HepG2 (cell line): ENCODE measurements at places on chromosomes 1 and 21. TPM values are rescaled to one million over a fixed set of nuclear protein-coding genes. Genes with fewer than 3 reads are reported as not detected.

DNA sequence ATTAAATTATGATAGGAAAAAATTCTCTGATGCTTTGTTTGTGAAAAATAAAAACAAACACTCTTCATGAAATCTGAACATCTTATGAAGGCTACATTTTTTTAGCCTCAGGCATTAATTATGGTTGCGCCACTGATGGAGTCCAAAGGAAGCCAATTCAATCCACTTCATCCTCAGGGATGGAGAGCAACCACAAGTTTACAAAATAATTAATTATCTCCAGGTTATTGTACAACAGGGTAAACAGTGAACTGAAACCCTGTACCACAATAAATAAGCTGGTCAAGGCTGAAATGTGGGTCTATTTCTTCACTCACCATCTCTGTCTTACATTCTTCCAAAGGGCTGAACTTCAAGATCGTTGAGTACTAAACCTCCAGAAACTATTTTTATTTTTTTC is 49.2 kb downstream of the MRPL39 start:
- H3K4me3 ChIP-seq: no peak overlapping the region
- H3K4me1 ChIP-seq: peaks cover 27% of the 10 kb centered on the region

- no peak overlapping the region for H3K4me3 ChIP-seq
- H3K27ac ChIP-seq: no peak overlapping the region
- no peaks in the 10 kb centered on the region for H3K36me3 ChIP-seq
- H3K4me1 ChIP-seq: no peaks in the 10 kb centered on the region
- H3K27me3 ChIP-seq: peaks cover 7% of the 10 kb centered on the region; the same call in 1 of the 3 replicates
- no peak for DNase-seq
Measured at GRCh38 chr1:182682898-182683501, 1.4 kb downstream of the RGS8 start.

DRAM2 gene
- 22.9 and 33.2 TPM in 2 replicates for total RNA-seq

DNA sequence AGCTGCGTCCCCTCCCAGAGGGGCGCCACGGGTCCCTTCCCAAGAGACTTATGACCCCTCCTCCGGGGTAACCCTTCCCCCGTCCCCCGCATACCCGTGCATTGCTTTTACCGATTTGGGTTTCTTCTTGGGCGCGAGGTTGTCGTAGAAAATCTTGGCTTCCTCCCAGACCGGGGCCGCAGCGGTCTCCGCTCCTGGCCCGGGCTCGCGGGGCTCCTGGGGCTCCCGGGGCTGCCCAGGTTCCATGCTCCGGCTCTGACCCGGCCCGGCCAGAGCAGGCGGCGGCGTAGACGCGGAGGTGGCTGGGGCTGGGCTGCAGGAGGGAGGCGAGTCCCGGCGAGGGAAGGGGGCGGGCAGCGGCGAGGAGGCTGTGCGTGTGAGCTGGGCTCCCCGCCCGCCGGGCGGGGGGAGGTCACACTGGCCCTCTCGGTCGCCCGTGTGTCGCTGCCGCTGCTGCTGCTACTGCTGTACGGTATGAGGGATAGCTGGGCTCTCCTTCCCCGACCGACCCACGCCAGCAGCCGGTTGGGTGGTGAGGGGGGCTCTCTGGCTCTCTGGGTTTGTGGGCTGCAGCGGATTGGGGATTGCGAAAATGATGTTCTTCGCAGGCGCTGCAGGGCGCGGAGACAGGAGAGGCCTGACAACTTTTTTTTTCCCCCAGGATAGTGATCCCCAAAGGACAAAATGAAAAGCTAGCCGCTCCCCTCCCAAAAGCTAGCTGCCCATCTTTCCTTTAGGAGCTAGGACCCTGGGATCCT is at the start of gene NT5C1A:
Gene NT5C1A, minus strand, starts transcription at position 315 of the 758 bp plus-strand sequence. Its CDS starts 69 bp downstream, at position 246.
- H3K27me3 ChIP-seq: peaks cover 51% of the 10 kb centered on the region; the same call in 2 of the 3 replicates
- peak within 1 kb of the TSS; percentile 24; the same call in 1 of the 2 replicates for H3K4me3 ChIP-seq
- H3K27ac ChIP-seq: no peak within 1 kb of the TSS
- no peak for DNase-seq

DNA sequence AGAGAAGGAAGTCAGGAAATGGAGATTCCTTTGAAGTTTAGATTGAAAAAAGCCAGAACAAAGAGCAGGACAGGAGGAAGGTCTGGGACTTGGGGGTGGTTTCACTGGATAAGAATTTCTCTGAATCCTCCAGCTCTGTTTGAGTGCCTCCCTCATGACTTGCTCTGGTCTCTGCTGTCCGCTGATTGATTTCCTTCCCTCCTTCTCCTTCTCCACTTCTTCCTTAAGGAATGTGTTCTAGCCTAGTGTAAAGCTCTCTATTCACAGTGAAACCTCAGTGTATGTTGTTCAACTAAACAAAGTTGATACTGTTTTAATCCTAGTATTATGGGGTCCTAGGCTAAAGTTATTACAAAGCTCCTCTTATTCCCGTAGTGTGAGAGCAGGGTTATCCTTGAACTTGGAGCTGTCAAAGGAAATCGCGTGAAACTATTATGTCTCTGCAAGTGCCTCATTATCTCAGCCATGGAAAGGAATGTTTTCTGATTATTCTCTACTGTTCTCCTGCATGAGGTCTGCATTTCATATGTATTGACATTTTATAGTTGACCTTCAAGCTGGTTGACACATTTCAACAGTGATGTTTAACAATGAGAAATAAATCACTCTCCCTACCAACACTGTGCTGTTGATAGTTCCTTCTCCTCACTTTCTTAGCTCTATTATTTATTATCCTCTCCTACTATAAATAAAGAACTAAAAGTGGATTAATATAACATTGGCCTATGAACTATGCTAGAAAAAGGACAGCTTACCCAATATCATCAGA is 82.7 kb upstream of the KCTD3 start:
- H3K4me1 ChIP-seq: no peaks in the 10 kb centered on the region
- DNase-seq: no peak
- H3K27me3 ChIP-seq: no peaks in the 10 kb centered on the region
- no peak overlapping the region for H3K4me3 ChIP-seq
- H3K27ac ChIP-seq: no peak overlapping the region

LCE3D gene
- not detected in 2 replicates for total RNA-seq

- H3K4me3 ChIP-seq: no peak overlapping the region
- peaks cover 6% of the 10 kb centered on the region for H3K36me3 ChIP-seq
- DNase-seq: no peak
- no peak overlapping the region for H3K27ac ChIP-seq
Measured at GRCh38 chr1:12296623-12297022, 66.8 kb downstream of the VPS13D start.

DNA sequence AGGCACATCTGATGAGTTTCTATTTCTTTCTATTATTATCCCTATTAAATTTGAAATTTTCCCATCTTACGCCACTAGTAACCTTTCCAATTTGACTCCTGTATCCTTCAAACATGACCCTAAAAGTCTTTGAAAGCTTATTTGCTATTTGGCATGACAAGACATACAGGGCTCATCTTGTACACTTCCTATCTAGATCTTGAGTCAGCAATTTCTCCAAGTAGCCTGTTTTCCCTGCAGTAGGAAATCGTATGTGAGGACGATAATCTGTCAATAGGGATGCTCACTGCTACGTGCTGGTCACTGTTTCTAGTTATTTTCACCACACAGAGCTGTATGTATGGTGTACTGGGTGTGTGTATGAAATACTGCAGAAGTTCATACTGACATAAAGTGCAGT is 142.7 kb downstream of the CDC42BPA start:
- no peaks in the 10 kb centered on the region for H3K27me3 ChIP-seq
- H3K4me3 ChIP-seq: no peak overlapping the region
- no peaks in the 10 kb centered on the region; the same call in 2 of the 3 replicates for H3K36me3 ChIP-seq

GRCh38 chr1:35585281-35585680 is 12.2 kb downstream of the TFAP2E start:
- no peak overlapping the region for H3K27ac ChIP-seq
- no peaks in the 10 kb centered on the region for H3K36me3 ChIP-seq
- H3K4me1 ChIP-seq: no peaks in the 10 kb centered on the region
- DNase-seq: no peak
- H3K27me3 ChIP-seq: no peaks in the 10 kb centered on the region

- no peak overlapping the region for H3K4me3 ChIP-seq
- H3K36me3 ChIP-seq: no peaks in the 10 kb centered on the region
- peaks cover 6% of the 10 kb centered on the region; the same call in 1 of the 2 replicates for H3K4me1 ChIP-seq
- H3K27ac ChIP-seq: no peak overlapping the region
- 0 out of 2 replicates have a peak, but pooled peaks cover 2% of the 10 kb centered on the region for H3K27me3 ChIP-seq
Measured at GRCh38 chr21:34302521-34302920, 61.3 kb upstream of the KCNE2 start.

DAB1 gene
- 0.08 and 0.13 TPM in 2 replicates for total RNA-seq

DNA sequence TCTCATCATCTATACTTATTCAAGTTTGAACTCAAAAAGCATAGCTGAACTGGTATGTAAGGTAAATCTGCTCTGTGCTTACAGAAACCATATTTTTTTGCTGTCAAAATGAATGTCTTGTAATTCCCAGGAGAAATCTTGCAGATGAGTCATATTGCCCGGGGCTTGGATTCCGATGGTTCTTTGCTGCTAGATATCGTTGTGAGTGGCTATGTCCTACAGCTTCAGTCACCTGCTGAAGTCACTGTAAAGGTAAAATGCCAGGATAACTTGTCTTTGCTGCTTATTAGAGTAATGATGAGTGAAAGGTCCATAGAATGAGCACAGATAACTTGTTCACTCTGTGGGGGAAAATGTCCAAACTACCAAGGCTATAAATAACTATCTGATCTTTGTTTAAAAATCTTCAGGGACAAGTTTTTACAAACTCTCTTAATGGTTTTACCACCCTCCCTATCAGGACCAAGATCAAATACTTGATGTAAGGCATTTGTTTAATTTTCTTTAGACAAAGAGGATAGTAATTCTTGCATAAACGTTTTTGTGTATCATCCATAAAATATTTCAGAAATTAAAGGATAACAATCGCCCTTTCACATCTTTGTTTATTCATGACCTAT is 222.3 kb downstream of the TPR start:
- no peak for DNase-seq
- no peaks in the 10 kb centered on the region for H3K4me1 ChIP-seq
- no peaks in the 10 kb centered on the region for H3K36me3 ChIP-seq
- no peaks in the 10 kb centered on the region for H3K27me3 ChIP-seq
- H3K27ac ChIP-seq: no peak overlapping the region

GRCh38 chr1:25807480-25808390 is 7.7 kb downstream of the SELENON start:
- no peak for DNase-seq
- H3K4me1 ChIP-seq: no peaks in the 10 kb centered on the region
- no peaks in the 10 kb centered on the region for H3K36me3 ChIP-seq
- H3K27ac ChIP-seq: no peak overlapping the region
- no peak overlapping the region for H3K4me3 ChIP-seq

- DNase-seq: no peak
- H3K27me3 ChIP-seq: peaks cover 39% of the 10 kb centered on the region
- no peak overlapping the region for H3K4me3 ChIP-seq
- no peak overlapping the region for H3K27ac ChIP-seq
Measured at GRCh38 chr1:244920911-244921761, 56.8 kb upstream of the HNRNPU start.

DNA sequence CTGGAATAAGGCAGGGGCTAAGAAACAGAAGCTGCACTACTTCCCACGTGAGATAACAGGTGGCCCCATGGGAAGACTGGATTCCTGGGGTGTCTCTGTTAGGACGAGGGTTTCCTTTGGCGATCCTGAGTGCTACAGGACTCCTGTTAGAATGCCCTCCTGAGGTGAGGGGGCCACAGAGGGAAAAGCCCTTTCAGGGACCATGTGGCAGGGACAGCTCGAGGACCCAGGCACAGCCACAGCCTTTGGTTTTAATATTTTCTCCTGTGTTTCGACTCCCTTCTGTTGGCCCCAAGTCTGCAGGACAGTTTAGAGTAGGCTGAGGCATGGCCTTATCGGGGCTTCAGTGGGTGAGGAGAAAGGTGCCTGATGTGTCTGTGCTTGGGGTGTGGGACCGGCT is 12.6 kb downstream of the TTC39A start:
- no peaks in the 10 kb centered on the region for H3K27me3 ChIP-seq
- no peak overlapping the region for H3K27ac ChIP-seq
- no peaks in the 10 kb centered on the region for H3K36me3 ChIP-seq
- H3K4me3 ChIP-seq: no peak overlapping the region

GRCh38 chr1:17525996-17526686 is 13.4 kb upstream of the ARHGEF10L start:
- H3K4me1 ChIP-seq: peaks cover 10% of the 10 kb centered on the region
- no peak overlapping the region for H3K27ac ChIP-seq
- no peak for DNase-seq
- H3K27me3 ChIP-seq: peaks cover 4% of the 10 kb centered on the region; the same call in 1 of the 2 replicates
- H3K4me3 ChIP-seq: no peak overlapping the region
- H3K36me3 ChIP-seq: no peaks in the 10 kb centered on the region

DNA sequence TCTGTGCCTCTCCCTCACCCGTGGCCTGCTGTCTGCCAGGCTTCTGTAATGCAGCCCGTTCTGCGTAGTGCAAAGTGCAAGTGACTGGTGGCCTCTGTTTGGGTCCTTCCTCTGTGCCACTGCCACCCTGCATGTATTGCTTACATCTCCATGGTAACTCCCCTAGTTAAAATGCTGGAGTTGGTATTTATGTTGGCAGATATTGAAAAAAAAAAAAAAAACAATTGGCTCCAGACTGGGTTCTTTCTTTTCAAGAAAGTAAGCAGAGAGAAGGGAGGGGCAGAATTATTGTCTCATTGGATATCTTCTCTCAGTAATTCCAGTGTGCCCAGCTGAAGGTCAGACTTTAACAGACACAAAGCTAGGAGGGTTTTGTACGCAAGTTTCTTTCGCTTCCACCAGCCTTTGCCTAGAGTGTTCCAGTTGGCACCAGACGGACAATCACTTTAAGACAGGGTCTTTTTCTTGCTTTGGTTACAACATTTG is 242.3 kb downstream of the PBX1 start:
- H3K4me1 ChIP-seq: no peaks in the 10 kb centered on the region
- H3K27ac ChIP-seq: no peak overlapping the region
- H3K4me3 ChIP-seq: no peak overlapping the region

CHRNB2 gene
- 0.07 TPM in 1 of 2 replicates, not detected in the other for total RNA-seq

ADGRL4 gene
- not detected in 2 replicates for total RNA-seq

SMPDL3B gene
- 0.13 and 0.29 TPM in 2 replicates for total RNA-seq

GRCh38 chr1:43473463-43473862 is 19.7 kb upstream of the HYI start:
- H3K36me3 ChIP-seq: no peaks in the 10 kb centered on the region
- no peak overlapping the region for H3K27ac ChIP-seq
- H3K4me1 ChIP-seq: peaks cover 23% of the 10 kb centered on the region

DNA sequence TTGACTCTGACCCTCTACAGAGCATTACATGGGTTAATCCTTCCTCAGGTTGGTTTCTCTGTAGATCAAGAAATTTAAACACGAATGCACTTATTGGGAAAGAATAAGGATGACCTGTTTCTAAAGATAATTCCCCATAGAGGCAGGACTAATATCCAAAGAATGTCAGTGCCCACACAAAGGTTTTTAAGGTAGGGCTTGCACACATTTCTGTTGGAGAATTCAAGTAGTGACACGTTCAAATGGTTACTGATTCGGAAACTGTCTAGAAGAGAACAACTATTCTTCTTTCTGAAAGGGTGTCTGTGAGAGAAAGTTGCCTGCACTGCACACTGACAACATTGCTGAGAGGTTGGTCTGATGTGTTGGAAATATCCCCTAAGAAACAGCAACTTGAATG is 167.3 kb downstream of the ZNF326 start:
- DNase-seq: no peak
- H3K27ac ChIP-seq: no peak overlapping the region
- H3K4me3 ChIP-seq: no peak overlapping the region
- 0 out of 3 replicates have a peak, but pooled peaks cover 5% of the 10 kb centered on the region for H3K27me3 ChIP-seq
- no peaks in the 10 kb centered on the region for H3K4me1 ChIP-seq

DNA sequence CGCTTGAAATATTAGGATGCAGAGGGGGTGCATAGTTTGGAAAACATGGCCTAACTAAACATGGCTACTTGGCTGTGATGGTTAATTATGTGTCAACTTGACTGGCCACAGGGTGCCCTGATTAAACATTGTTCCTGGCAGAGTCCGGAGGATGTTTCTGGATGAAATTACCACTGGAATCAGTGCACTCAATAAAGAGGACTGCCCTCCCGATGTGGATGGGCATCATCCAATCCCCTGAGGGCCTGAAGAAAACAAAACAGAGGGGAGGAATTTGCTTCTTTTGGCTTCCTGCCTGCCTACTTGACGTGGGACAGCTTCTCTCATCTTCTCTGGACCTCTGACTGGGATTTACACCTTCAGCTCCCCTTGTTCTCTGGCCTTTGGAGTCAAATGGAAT is 79.1 kb upstream of the KCNE2 start:
- H3K27ac ChIP-seq: no peak overlapping the region
- DNase-seq: no peak
- no peaks in the 10 kb centered on the region for H3K36me3 ChIP-seq
